ENCODE measurements at places on chromosomes 7 and 10. TPM values are rescaled to one million over a fixed set of nuclear protein-coding genes. Genes with fewer than 3 reads are reported as not detected.

The OR2A12 gene
- total RNA-seq: not detected

The TFPI2 gene
- total RNA-seq: 59.8 TPM

The CUTC gene
- total RNA-seq: 19.1 TPM

The HILPDA gene
- 8.7 TPM for total RNA-seq

The STOX1 gene
- 0.59 TPM for total RNA-seq

The COBL gene
- not detected for total RNA-seq

The CALHM3 gene
- not detected for total RNA-seq

Measured in mammary microvascular endothelial cell (primary cell).